Naive thymus-derived CD4-positive, alpha-beta T cell (primary cell): ENCODE measurements at places on chromosomes 1 and 21.

GRCh38 chr1:20087668-20088067 is 17.7 kb downstream of the PLA2G5 start:
- H3K27me3 ChIP-seq: no peaks in the 10 kb centered on the region
- H3K27ac ChIP-seq: no peak overlapping the region
- no peaks in the 10 kb centered on the region for H3K4me1 ChIP-seq
- no peak for DNase-seq

DNA sequence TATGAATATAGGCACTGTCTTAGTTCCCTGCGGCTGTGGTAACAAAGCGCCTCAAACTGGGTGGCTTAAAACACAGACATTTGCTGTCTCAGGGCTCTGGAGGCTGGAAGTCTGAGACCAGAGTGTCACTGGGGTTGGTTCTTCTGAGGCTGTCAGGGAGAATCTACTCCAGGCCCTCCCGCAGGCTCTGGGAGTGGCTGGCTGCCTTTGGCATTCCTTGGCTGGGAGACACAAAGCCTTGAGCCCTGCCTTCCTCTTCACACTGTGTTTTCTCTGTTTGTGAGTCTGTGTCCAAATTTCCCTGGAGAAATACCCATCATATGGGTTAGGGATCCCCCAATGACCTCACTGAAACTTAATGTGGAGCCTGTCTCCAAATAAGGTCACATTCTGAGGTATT is 38.5 kb downstream of the B3GALT5 start:
- H3K4me3 ChIP-seq: no peak overlapping the region
- no peak overlapping the region for H3K27ac ChIP-seq
- no peaks in the 10 kb centered on the region for H3K36me3 ChIP-seq
- no peak for DNase-seq
- no peaks in the 10 kb centered on the region for H3K27me3 ChIP-seq

DNA sequence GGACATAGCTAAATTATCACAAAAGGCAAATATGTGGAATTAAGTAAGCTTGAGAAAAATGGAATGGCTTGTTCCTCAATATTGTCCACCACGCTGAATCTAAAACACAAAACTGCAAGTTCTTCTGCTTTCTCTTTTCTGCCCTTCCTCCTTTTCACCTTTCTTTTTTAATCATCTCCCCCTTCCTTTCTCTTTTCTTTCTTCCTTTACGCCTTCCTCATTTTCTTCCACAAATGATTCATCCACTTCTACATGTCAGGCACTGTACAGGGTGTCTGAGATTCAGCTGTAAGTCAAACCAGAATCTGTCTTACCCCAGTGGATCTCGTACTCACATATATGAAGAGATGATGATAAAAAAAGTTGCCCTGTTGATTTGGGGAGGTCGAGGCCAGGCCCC is 1182.5 kb downstream of the MRPL39 start:
- H3K4me3 ChIP-seq: no peak overlapping the region
- no peaks in the 10 kb centered on the region for H3K4me1 ChIP-seq
- no peak overlapping the region for H3K27ac ChIP-seq
- H3K36me3 ChIP-seq: no peaks in the 10 kb centered on the region

DNA sequence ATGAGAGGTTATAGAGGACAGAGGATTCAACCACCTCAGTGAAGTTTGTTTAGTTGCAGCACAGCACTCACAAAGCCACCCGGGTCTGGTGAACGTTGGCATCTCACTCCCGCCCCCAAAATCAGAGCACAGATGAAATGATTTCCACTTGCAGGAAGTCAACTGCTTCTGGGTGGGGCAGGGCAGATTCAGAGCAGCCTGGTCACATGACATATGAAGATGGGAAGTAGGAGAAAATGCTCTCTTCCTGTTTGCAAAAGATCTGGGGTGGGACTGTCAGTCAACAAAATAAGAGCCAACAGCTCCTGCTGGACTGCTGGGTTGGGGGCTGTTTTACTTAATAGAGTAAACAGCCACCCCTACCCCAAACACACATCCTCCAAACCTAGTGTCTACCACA is 43.2 kb downstream of the LRRC71 start:
- peak overlapping the region; percentile 61 for H3K4me3 ChIP-seq
- no peaks in the 10 kb centered on the region for H3K27me3 ChIP-seq
- no peaks in the 10 kb centered on the region for H3K36me3 ChIP-seq
- H3K27ac ChIP-seq: peak overlapping the region; percentile 59

- no peak overlapping the region for H3K4me3 ChIP-seq
- H3K36me3 ChIP-seq: no peaks in the 10 kb centered on the region
- H3K27me3 ChIP-seq: no peaks in the 10 kb centered on the region
- H3K27ac ChIP-seq: no peak overlapping the region
Measured at GRCh38 chr21:17427831-17428483, 84.9 kb upstream of the CXADR start.

DNA sequence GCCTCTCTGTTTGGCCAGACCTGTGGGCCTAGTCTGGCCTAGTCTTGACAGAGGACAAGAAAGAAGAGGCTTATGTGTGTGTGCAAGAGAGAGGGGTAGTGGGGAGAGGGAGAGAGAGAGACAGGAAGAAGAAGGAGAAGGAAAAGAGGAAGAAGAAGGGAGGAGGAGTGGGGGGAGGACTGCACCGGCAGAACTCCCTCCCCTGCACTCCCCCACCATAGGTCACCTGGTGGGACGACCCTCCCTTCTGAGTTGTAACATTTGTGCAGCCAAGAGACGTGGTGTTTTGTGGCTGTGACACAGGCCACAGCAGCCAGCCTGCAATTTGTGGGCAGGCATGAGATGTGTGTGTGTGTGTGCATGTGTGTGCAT is 4.3 kb downstream of the INAVA start:
- no peak overlapping the region for H3K27ac ChIP-seq
- DNase-seq: no peak
- no peak overlapping the region for H3K4me3 ChIP-seq

DNA sequence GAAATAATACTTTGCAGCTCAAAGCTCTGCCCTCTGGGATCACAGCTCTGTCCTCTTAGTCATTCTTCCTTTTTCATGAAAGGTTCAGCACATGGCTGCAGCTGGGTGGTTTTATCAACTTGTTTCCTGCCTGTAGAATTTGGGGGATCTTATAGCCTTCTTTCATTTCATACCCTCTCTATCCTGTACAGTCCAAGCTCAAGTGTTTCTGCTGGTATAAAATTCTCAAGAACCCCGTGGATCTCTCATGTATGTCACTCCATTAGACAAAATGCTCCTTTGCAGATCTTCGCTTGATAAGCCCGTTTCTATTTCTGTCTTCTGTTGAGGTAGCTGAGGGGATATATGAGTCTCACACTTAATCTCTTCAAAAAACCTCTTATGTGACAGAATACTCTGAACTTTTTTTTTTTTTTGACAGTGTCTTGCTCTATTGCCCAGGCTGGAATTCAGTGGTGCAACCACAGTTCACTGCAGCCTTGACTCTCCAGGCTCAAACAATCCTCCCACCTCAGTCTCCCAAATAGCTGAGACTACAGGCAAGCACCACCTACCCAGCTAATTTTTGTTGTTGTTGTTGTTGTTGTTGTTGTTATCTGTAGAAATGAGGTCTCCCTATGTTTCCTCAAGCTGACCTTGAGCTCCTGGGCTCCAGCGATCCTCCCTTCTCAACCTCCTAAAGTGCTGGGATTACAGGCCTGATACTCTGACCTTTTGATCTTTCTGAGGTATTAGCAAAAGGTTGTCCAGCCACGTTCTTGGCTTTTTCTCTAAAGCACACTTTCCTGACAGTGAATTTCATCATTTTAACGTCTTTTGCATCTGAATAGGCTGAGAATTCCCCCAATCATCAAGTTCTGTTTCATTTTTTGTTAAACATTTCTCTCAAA is 24.6 kb upstream of the COL9A2 start:
- no peaks in the 10 kb centered on the region for H3K27me3 ChIP-seq
- no peak for DNase-seq
- H3K4me3 ChIP-seq: no peak overlapping the region

- H3K36me3 ChIP-seq: no peaks in the 10 kb centered on the region
- H3K27ac ChIP-seq: peak overlapping the region; percentile 97
- H3K4me1 ChIP-seq: peaks cover 5% of the 10 kb centered on the region
- no peaks in the 10 kb centered on the region for H3K27me3 ChIP-seq
- no peak for DNase-seq
Measured at GRCh38 chr1:243848858-243849420, 1.1 kb downstream of the AKT3 start.

- H3K4me1 ChIP-seq: no peaks in the 10 kb centered on the region
- no peaks in the 10 kb centered on the region for H3K27me3 ChIP-seq
- DNase-seq: no peak
- peaks cover 10% of the 10 kb centered on the region for H3K36me3 ChIP-seq
Measured at GRCh38 chr1:172556461-172556860, 23.5 kb downstream of the SUCO start.

- no peaks in the 10 kb centered on the region for H3K36me3 ChIP-seq
- no peak overlapping the region for H3K4me3 ChIP-seq
- H3K27ac ChIP-seq: no peak overlapping the region
- H3K4me1 ChIP-seq: no peaks in the 10 kb centered on the region
- H3K27me3 ChIP-seq: no peaks in the 10 kb centered on the region
- no peak for DNase-seq
Measured at GRCh38 chr21:25688275-25689155, 46.2 kb downstream of the ATP5PF start.

- peak; percentile 60 for DNase-seq
- H3K36me3 ChIP-seq: no peaks in the 10 kb centered on the region
- H3K4me1 ChIP-seq: peaks cover 64% of the 10 kb centered on the region
- H3K4me3 ChIP-seq: no peak overlapping the region
- no peak overlapping the region for H3K27ac ChIP-seq
Measured at GRCh38 chr1:12159816-12160215, 7.0 kb upstream of the TNFRSF1B start.

- no peaks in the 10 kb centered on the region for H3K27me3 ChIP-seq
- no peak overlapping the region for H3K4me3 ChIP-seq
- no peaks in the 10 kb centered on the region for H3K36me3 ChIP-seq
- H3K27ac ChIP-seq: no peak overlapping the region
- DNase-seq: no peak
- H3K4me1 ChIP-seq: no peaks in the 10 kb centered on the region
Measured at GRCh38 chr21:14916676-14917141, 148.1 kb downstream of the NRIP1 start.

DNA sequence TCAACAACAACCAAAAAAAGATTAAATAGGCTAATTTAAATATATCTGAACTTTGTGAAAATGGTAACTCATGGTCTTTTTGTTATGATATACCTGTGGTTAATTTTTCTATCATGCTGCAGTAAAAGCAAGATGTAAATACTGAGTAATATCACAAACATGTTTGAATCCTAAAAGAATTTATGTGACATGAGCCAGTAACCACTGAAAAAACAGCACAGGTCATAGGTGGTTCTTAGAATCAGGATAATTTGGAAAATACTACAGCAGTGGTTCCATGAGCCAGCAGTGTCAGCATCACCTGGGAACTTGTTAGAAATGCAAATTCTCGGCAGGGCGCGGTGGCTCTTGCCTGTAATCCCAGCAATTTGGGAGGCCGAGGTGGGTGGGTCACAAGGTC is 4.1 kb downstream of the ATP5IF1 start:
- peaks cover 43% of the 10 kb centered on the region for H3K4me1 ChIP-seq
- H3K27ac ChIP-seq: no peak overlapping the region
- no peak for DNase-seq

DNA sequence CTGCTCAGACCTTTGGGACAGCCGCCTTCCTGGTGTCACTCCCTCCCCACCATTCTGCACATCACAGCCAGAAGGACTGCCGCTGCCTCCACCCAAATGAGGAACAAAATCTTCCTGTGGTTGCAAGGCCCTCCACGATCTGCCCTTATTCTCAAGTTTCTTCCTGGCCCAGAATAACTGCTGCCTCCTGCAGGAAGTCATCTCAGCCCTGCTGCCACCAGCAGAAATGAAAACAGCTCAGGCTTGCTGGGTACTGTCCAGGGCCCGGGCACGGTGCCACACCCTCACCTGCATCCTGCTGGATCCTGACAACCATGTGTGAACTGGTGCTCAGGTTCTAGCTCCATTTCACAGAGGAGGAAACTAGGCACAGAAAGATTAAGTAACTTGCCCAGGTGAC is 2.8 kb downstream of the CLDN19 start:
- no peaks in the 10 kb centered on the region for H3K4me1 ChIP-seq
- peak; percentile 16 for DNase-seq
- no peak overlapping the region for H3K27ac ChIP-seq
- no peaks in the 10 kb centered on the region for H3K27me3 ChIP-seq
- no peak overlapping the region for H3K4me3 ChIP-seq

DNA sequence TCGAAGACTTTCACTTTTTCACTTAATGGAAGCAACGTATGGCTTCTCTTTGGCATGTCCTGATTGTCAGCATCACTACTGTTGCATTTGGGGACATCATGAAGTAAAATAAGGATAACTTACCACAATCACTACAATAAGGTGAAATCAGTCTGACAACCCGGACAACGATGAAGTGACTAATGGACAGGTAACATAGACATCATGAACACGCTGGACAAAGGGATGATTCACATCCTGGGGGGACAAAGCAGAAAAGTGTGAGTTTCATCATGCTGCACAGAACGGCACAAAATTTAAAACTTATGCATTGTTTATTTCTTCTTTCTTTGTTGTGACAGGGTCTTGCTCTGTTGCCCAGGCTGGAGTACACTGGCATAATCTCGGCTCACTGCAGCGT is 53.9 kb downstream of the FH start:
- no peaks in the 10 kb centered on the region for H3K27me3 ChIP-seq
- no peaks in the 10 kb centered on the region for H3K4me1 ChIP-seq
- H3K27ac ChIP-seq: no peak overlapping the region
- H3K36me3 ChIP-seq: no peaks in the 10 kb centered on the region

DNA sequence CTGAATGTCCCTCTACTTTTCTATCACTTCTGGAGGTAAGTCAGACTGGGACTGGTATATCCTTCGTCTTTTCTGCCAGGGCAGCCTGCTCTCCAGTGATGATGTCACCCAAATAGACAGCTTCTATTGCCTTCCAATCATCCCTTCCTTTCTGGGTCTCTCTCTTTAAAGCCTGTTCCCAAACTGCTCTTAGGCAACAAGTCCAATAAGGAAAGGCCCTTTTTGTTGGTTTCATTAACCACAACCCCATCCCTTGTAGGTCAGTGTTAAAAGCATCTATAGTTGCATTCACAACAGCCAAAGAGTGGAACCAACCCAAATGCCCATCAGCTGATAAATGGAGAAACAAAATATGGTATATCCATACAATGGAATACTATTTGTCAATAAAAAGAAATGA is 114.4 kb downstream of the CNIH3 start:
- H3K36me3 ChIP-seq: no peaks in the 10 kb centered on the region
- no peak overlapping the region for H3K4me3 ChIP-seq
- no peaks in the 10 kb centered on the region for H3K4me1 ChIP-seq
- H3K27me3 ChIP-seq: no peaks in the 10 kb centered on the region

DNA sequence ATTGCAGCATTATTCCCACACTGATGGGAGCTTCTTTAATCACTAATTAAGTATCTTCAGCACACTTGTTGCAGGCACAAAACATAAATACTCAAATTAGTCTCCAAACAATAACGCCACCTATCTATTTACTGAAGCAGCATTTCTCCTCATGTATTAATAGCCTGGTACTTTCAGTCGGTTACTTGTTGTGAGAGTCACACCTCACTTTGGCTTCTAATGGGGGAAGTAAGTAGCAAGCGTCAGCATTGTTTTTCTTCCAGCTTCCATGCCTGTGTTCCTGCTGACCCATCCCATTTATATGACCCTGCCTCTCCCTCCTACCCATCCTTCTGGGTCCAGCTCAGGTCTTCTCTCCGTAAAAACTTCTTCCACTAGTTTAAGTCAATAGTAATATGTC is 31.9 kb upstream of the DENND1B start:
- no peaks in the 10 kb centered on the region for H3K4me1 ChIP-seq
- H3K4me3 ChIP-seq: no peak overlapping the region
- H3K27ac ChIP-seq: no peak overlapping the region
- H3K27me3 ChIP-seq: no peaks in the 10 kb centered on the region
